ENCODE measurements at places on chromosomes 1 and 21.
A peak's percentile ranks its signal among the peaks of the same experiment; 100 is the strongest.

GRCh38 chr1:108719656-108720435 is 7.1 kb downstream of the FNDC7 start:
- peak; percentile 43 for DNase-seq

DNA sequence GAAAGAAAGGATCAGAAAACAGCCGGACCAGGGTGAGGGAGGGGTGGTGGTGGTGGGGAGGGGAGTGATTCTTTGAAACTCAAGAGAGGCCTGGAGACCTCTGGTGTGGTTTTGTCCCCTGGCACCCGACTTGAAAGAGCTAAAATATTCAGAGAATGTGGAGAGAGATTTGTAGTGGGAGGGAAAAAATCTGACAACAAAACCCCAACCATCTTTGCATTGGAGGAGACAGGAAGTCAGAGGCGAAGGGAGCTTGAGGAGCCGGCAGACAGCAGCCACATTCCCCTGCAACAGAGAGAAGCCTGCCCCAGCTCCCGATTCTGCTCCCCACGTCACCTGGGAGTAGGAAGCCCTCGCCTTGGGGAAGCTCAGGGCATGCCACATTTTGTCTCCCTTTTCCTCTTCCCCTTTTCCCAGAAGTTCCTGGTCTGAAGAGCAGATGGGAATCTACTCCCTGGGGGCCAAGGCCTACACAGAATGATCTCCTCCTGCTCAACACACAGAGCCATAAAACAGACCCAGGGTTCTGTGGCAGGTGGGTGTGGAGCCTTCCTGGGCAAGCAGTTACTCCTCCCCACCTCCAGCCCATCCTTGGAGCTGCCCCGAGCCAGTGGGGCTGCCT is 84.9 kb downstream of the ITPKB start:
- no peak for DNase-seq

GRCh38 chr1:58568911-58569310 is 8.1 kb downstream of the TACSTD2 start:
- DNase-seq: no peak

- DNase-seq: no peak
Measured at GRCh38 chr1:26524181-26524580, 5.4 kb upstream of the RPS6KA1 start.

DNA sequence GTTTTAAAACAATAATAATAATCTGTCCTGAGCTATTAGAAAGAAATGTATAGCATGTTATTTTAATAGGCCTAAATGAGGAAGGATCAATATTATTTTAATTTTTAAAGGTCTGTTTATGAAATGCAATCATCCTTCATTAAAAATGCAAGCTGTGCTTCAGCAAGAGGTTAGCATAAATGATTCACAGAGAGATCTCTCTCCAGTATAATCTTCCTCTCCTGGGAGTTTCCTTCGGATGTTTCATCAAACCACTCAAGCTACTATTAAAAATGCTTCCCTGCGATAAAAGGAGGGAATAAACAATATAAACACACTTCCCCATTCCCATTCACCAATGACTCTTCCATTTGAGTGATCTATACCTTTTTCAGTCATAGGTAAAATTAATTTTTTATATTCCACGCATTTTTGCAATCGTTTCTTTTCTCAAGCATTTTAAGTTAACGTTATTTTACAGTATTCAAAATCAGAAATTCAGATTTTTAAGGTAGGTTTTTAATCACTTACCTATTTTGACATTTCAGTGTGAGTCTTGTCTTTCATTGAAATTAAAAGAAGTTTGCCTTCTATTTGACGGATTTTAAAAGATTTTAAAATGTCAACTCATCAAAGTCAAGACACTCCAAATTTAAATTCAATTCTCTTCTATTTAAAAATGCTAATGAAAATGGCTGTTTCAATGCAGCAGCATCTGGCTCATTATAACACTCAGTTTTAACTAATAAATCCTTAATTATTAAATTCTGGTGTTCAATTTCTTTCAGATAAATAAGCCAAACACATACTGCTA is 64.3 kb downstream of the RERE start:
- DNase-seq: no peak

DNA sequence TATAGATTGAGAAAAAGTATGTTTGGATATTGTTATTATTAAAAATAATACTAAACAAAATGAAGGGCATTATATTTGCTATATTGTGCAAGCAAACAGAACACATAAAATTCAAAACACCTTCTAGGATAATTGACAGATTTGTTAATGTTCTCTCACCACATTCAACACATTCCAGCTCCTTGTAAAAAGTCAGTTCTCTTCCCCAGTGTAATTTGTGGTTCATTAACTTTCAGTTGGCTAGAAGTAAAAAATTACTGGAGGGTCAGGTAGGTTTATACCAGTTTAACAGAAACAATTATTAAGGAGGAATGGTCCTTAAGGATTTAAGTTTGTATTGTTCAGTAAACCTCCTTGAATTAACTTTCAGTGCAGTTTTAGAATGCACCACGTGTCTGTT is 1235.3 kb upstream of the ADGRL2 start:
- no peak for DNase-seq

- no peak for DNase-seq
Measured at GRCh38 chr1:162951553-162952315, 90.8 kb upstream of the CCDC190 start.

- DNase-seq: no peak
Measured at GRCh38 chr1:47983691-47984090, 13.5 kb downstream of the TRABD2B start.

DNA sequence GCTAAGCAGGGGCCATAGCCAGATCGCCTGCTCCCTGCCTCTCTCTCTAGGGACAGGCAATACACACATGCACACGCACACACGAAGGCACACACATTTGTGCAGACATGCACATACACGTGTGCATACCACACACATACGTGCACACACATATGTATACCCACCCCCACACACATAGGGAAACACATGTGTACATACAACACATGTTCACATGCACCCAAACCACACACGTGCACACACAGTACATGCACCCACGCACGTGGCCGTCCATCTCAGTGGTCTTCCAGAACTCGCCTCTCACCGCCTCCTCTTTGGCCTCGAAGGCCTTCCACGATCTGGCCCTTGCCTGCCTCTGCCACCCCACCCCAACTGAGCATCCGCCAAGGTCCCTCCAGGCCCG is 25.3 kb upstream of the PEX10 start:
- DNase-seq: no peak

DNA sequence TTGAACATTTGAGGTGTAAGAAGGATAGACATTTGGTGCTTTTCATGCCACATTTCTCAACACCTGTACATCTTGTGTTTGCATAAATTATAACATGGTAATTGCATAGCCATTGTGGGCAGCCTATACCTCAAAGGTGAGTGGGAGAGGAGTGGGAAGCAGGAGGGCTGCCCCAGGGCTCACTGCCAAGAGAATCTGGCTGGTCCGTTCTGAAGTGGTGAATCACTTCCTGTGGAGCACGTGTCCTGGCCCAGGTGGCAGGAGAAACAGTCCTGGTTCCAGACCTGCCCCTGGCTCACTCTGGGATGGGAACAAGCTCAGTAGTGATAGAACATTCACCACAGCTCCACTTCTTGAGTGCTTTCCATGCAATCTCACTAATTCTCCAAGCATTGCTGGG is 11.6 kb upstream of the OLFML2B start:
- no peak for DNase-seq

GRCh38 chr1:94648225-94649007 is 106.9 kb upstream of the F3 start:
- DNase-seq: peak; percentile 98

DNA sequence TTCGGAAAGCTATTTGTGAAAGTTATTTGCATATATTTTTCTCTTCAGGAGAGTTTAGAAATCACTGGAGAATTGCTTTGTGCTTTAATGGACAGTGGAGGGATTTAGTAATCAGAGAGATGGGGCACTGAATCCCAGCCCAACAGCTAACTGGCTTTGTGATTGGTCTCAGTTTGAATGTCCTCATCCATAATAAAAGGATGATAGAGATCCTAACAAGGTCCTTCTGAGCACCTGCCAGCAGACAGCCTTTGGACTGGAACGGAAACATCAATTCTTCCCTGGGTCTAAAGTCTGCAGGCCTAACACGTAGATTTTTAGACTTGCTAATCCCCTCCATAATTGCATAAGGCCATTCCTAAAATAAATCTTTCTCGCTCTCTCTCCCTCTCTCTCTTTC is 112.0 kb upstream of the ADAMTS5 start:
- no peak for DNase-seq

GRCh38 chr1:39633422-39633821 is 6.0 kb downstream of the HEYL start:
- DNase-seq: no peak

DNA sequence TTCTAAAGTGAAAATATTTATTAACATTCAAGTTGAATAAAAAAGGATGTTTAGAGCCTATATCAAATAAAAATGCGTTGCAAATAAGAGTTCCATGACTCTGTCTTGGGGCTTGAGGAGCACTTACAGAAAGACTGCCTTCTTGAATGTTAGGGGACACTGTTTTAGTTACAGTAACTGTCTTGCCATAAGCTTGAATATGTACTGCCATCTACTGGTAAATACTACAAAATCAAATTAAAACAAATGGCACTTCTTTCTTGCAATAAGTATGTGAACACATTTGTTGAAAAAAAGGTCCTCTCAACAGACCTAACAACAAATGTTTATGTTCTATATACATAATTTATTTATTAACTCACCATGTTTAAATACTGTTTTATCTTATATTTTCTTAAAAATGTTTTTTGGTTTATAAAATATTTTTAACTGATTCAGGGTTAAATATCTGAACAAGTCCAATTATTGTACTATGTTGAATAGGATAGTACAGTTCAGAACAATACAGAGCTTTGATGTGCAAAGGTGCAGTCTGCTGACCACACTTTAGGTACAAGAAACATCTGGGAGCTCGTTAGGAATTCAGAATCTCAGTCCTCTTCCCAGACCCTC is 199.5 kb downstream of the LRRIQ3 start:
- no peak for DNase-seq

GRCh38 chr1:20728371-20729154 is 3.9 kb downstream of the SH2D5 start:
- DNase-seq: no peak

DNA sequence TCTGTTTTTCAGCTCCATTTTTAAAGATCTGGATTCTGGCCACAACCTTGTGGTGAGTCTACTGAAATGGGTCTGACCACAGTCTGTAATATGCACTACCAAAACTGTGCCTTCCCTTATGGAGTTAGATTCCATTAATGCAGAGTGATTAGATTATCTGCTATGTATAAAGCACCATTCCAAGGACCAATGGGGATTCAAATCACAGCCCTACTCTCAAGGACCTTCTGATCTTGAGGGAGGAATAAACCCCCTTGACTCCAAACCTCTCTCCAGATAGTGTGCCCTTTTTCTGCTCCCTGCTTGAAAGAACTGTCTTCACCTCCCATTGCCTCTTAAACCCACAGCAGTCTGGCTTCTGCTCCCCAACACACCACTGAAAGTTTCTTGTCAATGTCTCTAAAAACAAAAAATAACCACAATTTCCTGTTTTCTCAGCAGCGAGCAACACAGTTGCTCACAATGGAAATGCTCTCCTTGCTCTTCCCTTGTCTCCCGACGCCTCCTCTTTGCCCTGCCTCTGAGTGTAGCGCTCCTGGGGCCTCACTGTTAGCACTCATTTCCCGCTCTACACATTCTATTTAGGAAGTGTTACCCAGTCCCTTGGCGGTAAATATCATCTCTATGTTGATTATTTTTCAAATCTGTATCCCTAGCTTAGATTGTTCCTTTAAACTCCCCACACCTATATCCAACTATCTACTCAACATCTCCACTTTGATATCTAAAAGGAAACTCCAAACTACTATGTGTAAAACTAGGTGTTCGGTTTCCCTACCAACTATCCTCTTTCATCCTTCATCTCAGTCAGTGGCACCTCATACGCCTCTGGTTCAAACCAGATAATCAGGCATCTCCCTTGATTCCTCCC is 13.6 kb downstream of the PCNX2 start:
- no peak for DNase-seq

GRCh38 chr21:43913928-43914327 is 48.9 kb downstream of the AGPAT3 start:
- no peak for DNase-seq

DNA sequence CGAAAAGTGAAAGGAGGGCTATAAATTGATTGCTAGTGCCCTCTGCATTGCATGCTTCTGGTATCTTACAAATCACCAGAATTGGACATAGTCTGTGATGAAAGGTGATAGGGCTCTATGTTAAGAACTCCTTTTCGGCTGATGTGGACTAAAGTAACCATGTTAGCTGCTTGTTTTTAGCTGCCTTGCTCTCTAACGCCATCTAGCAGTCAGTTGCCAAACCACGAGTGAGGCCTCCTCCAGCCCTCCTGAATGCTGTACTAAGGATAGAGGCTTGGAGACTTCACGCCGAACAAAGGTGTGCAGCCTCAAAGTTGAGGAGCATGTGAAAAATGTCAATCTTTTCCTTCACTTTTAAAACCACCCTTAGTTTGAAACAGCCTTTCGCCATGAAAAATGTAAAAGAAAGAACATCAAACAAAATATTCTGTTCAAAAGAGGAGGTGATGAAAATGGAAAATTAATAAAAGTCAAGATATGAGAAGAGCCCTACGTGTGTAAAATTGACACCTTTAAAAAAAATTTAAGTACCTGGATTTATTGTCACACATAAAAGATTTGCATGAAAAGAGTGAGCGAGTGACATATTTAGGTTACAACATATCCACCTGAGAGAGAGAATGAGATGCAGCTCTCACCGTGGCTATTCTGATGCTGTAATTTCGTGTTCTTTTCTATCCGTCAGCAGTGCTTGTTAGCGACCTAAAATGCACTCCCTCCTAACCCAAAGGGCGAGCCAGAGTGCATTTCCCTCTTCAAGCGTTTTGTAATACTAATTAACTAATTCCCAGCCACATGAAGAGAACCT is 8.1 kb downstream of the LRRC53 start:
- DNase-seq: no peak

GRCh38 chr1:15364740-15365139 is 44.9 kb upstream of the EFHD2 start:
- no peak for DNase-seq

DNA sequence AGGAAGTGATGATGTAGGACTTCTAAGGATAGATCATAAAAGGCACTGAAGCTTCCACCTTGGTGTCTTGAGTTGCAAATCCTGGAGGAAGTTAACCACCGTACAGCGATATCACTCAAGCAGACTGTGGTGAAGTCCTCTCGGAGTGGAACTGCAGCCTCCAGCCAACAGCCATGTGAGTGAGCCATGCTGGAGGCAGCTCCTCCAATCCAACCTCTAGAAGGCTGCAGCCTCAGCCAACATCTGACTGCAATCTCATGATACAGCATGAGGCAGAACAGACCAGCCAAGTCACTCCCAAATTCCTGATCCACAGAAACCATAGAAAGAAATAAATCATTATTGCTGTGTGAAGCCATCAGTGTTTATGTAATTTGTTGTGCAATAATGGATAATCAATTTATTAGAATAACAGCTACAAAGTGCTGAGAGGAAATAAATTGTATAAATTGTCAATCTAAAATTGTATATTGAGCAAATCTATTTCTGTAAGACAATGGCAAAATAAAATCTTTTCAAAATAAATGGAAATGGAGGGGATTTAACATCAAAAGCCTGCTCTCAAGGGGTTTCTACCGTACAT is 65.0 kb downstream of the PRSS38 start:
- no peak for DNase-seq

Data from BJ (cell line).